Esophagus mucosa (tissue), 1 donor: ENCODE measurements at places on chromosomes 2 and 18.
A peak's percentile ranks its signal among the peaks of the same experiment; 100 is the strongest.

- no peak for ATAC-seq
Measured at GRCh38 chr2:240293557-240294461, 141.7 kb upstream of the GPC1 start.

DNA sequence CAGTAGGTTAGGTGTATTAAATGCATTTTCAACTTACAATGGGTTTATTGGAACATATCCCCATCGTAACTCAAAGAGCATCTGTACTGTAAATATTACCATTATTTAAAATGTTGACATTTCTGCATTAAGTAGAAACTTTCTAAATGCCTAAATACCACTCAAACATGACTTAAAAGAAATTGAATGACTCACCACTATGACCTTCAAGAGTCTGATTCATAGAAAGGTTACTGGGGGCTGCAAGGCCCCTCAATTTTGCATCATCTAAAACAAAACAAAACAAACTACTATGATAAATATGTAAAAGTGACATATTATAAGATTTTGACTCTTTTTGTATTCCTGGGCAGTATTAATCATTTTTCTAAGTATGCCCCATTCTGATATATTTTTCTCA lies 7.6 kb downstream of the WDR35 start:
- ATAC-seq = no peak

DNA sequence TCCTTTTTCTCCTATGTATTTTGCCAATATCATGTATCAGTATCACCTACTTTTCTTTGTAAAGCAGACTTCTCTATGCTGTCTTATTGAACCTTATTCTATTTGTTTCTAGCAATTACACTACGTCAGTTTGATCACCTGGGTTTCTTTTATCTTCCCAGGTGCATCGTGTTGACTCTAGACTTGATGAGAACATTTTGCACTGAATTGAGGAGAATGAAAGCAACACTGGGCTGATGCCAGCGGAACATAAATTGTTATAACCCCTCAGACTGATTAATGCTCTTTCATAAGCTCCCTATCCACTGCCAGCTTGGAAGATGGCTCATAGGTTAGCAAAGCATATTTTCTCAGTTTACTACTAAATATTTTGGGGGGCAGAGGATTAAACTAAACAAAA lies 140.6 kb downstream of the EPHA4 start:
- no peak for ATAC-seq

GRCh38 chr2:69211048-69211447 lies 176.0 kb downstream of the GFPT1 start:
- no peak for ATAC-seq

DNA sequence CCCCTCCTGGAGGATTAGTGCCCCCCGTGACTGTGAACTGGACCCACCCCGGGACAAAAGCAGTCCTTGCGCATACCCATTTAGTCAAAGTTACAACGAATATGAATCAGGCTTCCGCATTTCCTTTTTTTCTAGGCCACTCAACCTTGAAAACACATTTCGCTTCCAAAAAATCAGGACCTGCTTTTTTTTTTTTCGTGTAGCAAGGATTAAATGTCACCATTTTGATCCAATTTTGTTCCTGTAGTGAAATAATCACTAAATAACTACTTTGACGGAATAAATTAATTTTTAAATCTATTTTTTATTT lies 464 bp upstream of the FTCDNL1 start:
- ATAC-seq = no peak

- ATAC-seq = no peak
Measured at GRCh38 chr18:57925706-57926105, 118.3 kb upstream of the NEDD4L start.

- no peak for ATAC-seq
Measured at GRCh38 chr2:29390136-29390535, 274.9 kb downstream of the CLIP4 start.

GRCh38 chr2:165969227-165969626 lies 15.7 kb upstream of the TTC21B start:
- ATAC-seq = no peak

DNA sequence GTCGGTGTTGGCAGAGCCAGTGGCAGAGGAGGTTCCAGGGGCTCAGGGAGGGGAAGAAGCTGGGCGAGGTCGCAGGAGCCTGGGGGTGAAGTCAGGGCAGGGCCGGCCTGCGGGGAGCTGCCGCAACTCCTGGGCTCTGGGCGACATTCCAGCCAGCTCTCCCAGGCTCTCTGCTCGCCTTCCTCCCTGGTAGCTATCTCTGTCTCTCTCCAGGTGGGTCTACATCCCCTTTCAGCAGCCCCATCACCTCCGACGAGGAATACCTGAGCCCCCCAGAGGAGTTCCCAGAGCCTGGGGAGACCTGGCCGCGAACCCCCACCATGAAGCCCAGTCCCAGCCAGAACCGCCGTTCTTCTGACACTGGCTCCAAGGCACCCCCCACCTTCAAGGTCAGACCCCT lies 27.0 kb downstream of the SPEG start:
- ATAC-seq = no peak

- no peak for ATAC-seq
Measured at GRCh38 chr2:9949239-9949991, 2.1 kb upstream of the GRHL1 start.

- peak; percentile 44 for ATAC-seq
Measured at GRCh38 chr2:158189526-158189925, 87.8 kb downstream of the UPP2 start.

GRCh38 chr2:162929571-162929970 lies 91.0 kb upstream of the KCNH7 start:
- ATAC-seq = no peak

GRCh38 chr2:70949086-70949485 lies 13.4 kb downstream of the ATP6V1B1 start:
- ATAC-seq = no peak

DNA sequence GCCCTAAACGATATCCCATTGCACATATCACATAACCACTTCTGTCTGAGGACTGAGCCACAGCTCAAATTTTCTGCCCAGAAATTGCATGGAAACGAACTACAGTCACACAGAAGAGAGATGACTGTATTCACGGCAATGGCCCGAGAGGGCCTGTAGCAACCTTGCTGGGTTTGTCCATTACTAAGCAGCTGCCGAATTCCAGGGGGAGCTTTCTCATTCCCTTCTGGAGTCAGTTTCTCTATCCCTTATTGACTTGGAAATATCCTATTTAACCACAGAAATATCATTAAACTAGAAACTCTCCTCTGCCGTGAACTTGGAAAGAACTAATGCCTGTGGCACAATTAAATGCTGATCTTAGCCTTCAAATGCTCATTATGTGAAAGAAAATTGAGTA lies 183.9 kb downstream of the DNER start:
- no peak for ATAC-seq

DNA sequence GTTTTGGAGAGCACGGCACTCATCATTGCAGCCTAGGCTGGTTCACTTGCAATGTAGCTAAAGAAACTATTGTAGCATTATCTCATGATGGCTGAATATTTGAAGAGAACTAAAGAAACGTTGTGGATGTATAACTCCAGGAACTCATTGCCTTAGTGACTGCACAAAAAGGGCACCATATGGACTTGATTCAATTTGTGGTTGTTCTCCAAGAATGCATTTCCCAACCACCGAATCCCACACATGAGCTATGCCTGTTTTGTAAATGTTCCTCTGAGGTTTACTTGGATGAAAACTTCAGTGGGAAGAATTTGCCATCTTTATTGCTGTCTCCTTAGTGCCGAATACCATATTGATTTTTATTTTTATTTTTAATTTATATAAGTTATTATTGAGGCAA lies 43.5 kb downstream of the DOK6 start:
- ATAC-seq = no peak

DNA sequence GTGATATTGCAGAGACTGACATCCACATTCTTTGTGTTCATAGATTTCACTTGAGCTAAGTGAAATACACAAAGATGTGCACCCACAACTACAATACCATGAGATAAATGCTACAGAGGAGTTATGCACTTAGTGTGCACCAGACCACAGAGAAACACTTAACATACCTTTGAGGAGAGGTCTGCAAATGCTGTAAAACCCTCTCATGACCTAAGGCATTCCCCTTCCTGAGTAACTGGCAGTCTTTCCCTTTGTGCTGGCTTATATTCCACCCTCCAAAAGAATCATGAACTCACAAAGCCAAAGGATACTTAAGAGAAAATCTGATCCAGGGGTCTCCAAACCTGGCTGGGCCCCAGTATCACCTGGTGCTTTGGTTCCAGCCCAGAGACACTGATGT lies 16.2 kb downstream of the NXPH2 start:
- no peak for ATAC-seq

- ATAC-seq = no peak
Measured at GRCh38 chr2:149161481-149162225, 123.2 kb downstream of the LYPD6B start.

DNA sequence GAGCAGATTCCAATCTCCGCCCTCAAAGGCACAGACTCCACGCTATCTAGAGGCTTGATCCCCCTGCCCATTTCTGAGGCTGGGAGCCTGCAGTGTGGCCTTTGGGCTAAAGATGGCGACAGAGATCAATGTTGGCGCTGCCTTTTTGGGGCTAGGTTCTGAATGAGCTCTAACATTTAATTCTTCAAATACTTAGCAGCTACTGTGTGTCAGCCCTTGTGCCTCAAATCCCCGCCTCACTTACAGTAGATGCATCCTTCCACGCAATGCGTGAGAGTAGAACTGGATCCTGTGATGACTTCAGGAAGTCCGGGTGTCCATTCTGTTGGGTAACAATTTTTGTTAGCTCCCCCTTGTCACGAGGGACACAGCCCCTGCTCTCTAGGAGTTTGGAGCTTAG lies 12.4 kb downstream of the IL1F10 start:
- ATAC-seq = peak; percentile 40

- ATAC-seq = peak; percentile 59
Measured at GRCh38 chr2:233414777-233415570, 60.7 kb downstream of the DGKD start.

GRCh38 chr2:222305516-222306392 lies 7.0 kb upstream of the PAX3 start:
- peak; percentile 15 for ATAC-seq

- ATAC-seq = no peak
Measured at GRCh38 chr18:68817584-68817983, 19.7 kb downstream of the CCDC102B start.

- ATAC-seq = no peak
Measured at GRCh38 chr2:46653539-46653938, 174.2 kb downstream of the TMEM247 start.

- no peak for ATAC-seq
Measured at GRCh38 chr2:232779934-232780333, 3.6 kb upstream of the KCNJ13 start.

DNA sequence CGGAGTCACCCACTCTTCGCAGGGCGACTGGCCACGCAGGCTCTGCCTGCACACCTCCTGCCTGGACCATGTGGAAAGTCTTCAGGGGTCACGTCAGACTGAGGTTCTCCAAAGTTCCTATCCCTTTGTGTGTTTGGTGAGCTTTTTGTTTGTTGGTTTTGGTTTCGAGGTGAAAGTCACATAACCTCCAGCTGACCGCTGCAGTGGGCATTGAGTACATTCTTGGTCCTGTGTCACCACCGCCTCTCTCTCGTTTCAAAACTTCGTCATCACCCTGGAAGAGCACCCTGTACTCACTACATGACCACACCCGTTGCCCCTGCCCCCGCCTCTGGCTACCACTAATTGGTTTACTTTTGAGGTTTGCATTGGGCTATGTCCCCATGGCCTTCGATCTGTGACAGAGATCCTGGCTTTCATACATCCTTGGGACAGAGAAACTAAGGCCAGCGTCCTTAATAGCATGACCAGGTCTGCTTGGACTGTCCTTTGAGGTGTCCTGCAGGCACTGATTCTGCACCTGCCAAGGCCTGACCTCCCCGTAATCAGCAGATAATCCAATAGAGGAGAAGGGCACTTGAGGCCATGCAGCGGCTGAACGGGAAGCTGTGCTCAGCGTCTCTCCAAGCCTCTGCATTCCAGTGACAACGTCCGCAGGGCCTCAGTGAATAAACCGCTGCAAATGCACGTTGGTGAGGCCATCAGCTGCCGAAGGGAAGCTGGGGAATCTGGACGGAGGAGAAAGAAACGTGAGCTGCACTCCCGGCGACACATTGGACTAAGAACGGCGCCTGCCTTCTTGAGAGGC lies 46.8 kb downstream of the SH3BP4 start:
- ATAC-seq = no peak

- ATAC-seq = peak; percentile 35
Measured at GRCh38 chr2:159201360-159202063, 85.0 kb downstream of the WDSUB1 start.

DNA sequence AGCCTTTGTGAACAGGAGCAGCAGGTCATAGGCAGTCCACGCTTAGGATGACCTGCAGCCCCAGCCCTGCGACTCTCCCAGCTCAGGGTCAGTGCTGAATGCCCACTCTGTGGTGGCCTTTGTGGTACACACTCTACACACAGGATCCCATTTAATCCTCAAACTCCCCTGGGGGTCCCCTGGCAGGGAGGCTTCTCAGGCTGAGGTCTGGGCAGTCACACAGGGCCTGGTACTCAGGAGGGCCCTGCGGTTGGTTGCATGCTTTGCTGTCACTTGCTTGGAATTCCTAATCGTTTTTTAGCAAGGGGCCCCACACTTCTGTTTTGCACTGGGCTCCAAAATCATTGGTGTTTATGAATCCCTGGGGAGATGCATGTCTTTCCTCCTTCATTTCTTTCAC lies 113.0 kb downstream of the EML6 start:
- no peak for ATAC-seq

DNA sequence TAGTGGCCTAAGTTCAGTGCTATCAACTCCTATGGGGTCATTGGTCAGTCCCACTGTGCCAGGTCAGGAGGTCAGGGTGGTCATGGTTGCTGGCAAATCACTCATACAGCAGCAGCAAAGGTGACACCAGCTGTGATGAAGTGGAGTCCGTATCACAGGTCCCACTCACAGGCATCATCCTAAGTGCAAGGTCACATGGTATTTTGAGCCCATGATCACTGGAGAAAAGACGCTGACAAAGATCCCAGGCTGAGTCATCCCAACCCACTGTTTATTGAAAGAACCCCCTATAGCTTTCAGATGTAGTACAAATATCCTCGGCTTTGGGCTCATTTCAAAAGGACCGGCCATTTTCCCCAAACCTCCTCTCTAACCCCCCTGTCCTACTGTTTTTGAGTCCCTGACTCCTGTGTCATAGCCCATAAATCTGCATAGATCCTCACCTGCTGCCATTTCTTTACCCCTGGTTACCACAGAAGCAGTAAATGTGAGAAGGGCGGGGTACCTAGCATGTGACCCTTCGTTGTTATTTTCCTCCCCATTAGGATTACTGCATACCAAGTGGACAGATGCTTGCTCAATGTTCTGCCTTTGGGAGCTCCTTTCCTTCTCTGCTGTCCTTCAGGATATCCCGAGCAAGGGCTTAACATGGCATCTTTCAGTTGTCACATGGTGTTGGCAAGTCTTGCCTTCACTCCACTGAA lies 107.7 kb downstream of the COL6A3 start:
- no peak for ATAC-seq
